Forelimb muscle (tissue), 1 donor: ENCODE measurements at places on chromosomes 3 and 15.

DNA sequence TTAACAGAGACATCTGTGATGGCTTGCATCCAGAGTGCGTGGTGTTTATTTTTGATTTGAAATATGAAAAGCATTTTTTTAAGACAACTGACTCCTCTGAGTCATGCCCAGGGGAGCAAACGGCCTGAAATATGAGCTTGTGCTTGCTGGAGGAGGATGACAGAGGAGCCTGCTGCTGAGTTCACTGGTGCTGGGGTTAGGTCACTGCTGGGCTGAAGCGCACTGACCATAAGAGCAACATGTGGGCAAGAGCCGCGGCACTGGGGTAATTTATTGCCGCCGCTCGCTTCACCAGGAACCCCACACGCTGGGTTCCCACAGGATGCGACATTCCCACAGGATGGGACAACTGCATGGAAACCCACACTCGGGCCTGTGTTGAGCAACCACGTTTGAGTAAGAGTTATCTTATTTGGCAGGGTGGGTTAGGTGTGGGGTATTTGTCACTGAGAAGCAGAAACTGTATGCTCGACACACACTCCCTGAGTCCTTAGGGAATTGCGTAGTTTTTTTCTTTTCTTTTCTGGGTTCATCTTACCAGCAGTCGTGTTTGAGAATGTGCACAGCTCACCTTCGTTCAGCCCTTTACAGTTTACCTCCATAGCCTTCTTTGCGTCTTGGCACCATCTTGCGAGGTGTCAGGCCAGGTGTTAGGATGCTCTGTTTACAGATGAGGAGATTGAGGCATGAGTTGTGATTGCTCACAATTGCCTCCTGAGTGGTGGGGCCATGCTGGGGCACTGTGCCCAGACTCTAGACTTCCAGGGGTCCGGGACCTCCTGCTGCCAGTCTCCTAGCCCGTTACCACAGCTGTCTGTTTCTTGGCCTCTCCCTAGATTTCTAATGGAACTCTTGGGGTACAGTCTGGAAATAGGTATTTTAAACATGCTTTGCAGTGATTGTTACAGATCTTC lies 60.4 kb downstream of the SMAD3 start:
- peak; percentile 91 for DNase-seq

GRCh38 chr3:158842976-158843375 lies 41.1 kb downstream of the MFSD1 start:
- DNase-seq, result no peak

DNA sequence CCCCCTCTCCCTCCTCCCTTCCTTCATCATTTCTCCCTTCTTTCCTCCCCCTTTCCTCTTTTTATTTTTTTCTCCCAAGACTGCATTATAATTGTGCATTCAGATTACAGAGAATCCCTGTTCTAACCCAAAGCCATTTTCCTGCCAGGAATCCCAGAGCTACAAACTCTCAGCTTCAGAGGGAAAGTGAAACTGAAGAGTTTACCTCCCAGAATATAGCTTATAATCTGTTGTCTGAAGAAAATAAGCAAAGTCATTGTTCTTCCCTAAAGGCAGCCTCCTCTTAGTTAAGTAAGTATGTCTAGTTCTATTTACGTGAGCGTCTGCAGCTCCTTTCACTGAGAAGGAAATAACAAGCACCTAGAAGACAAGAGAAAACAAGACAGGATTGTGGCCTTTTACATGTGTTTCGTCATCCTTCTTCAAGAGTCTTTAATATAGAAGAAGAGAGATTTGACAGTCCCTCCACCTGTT lies 97.2 kb downstream of the CHST2 start:
- no peak for DNase-seq

- no peak for DNase-seq
Measured at GRCh38 chr15:62209821-62210220, 44.7 kb upstream of the C2CD4B start.

DNA sequence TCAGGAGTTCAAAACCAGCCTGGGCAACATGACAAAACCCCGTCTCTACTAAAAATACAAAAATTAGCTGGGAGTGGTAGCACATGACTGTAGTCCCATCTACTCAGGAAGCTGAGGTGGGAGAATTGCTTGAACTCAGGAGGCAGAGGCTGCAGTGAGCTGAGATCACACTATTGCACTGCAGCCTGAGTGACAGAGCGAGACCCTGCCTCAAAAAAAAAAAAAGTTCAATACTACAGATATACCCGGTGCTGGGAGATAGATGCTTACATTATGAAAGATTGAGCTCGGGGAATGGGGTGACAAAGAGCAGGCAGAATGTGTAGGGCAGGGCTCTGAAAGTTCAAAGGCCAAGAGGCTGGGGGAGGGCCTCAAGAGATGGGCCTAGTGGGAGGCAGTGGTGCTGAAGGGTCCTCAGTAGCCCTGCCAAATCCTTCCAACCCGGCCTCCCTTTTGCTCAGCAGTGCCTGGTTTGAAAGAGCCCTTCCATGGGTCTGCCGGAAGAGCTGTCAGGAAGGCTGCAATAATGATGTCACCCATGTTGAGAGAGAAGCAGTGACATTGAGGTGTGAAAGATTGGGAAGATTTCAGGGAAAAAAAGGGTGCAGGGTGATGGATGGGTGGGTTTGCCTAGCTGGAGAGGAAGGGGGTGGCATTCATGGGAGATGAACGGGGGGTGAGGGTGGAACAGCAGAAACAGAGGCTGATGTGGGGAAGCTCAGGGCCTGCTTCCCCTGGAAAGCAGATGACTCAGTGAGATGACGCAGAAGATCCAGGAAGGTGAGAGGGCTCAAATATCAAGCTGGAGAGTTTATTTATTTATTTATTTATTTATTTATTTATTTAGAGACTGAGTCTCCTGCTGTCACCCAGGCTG lies 20.0 kb upstream of the IREB2 start:
- DNase-seq, result no peak

DNA sequence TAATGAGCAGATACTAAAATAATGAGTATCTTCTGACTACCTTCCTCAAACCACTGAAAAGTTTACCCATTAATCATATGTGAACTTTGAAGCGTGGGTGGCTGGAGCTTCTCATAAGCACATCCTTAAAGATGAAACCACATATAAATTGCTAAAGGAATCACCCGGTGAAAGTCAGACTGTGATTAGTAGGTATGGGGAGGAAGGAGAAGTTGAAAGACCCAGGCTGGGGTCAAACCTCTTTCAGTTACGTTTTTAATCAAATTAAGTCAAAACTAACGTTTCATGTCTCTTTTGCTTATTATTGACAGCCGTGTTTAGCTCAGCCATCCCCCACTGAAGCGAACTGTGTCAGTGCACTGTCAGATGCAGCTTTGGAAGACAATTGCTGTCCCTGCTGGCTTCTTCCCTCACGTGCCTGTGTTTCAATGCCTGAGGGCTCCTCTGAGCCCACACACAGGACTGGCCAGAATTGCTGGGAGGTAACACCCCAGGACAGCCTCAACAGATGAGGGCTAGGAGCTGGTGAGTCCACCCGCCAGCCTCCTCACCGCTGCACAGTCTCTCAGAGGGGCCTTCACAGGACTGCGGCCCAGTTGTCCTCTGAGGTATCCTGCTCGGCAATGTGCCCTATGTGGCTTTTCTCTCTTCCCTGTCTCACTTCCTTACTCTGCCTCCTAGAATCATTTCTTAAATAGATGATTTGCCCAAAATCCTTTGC lies 29.3 kb upstream of the SH3BP5 start:
- DNase-seq, result no peak

DNA sequence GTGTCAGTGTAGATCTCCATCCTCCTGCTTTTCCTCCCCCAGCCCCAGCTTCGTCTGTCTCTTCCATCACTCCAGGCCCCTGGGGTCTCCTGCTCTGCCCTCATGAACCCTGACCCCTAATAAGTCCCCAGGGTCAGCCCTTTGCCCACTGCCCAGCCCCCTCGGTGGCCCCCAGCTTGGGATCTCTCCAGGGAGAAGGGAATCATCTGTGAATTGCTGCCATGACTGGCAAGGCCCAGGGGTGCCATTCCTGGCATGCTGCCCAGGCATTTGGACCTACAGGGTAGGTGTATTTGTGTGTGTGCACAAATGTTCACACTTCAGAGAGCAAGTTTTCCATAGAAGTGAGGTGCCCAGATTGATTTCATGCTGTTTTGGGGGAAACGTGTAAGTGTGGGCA lies 5.9 kb upstream of the TBC1D21 start:
- DNase-seq, result no peak

GRCh38 chr3:113231827-113232253 lies 20.5 kb downstream of the BOC start:
- DNase-seq, result no peak

DNA sequence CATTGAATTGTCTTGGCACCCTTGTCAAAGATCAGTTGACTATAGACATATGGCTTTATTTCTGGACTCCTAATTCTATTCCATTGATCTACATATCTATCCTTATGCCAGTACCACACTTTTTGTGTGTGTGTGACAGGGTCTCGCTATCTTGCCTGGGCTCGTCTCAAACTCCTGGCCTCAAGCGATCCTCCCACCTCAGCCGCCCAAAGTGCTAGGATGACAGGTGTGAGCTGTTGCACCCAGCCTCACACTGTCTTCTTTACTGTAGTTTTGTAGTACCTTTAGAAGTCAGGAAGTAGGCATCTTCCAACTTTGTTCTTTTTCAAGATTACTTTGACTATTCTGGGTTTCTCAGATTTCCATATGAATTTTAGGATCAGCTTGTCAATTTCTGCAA lies 24.3 kb downstream of the CDAN1 start:
- DNase-seq, result no peak

GRCh38 chr15:92014281-92015030 lies 160.9 kb downstream of the SLCO3A1 start:
- no peak for DNase-seq

GRCh38 chr3:107425033-107425432 lies 47.8 kb downstream of the CCDC54 start:
- no peak for DNase-seq

GRCh38 chr15:69748131-69748530 lies 295.5 kb downstream of the RPLP1 start:
- no peak for DNase-seq

DNA sequence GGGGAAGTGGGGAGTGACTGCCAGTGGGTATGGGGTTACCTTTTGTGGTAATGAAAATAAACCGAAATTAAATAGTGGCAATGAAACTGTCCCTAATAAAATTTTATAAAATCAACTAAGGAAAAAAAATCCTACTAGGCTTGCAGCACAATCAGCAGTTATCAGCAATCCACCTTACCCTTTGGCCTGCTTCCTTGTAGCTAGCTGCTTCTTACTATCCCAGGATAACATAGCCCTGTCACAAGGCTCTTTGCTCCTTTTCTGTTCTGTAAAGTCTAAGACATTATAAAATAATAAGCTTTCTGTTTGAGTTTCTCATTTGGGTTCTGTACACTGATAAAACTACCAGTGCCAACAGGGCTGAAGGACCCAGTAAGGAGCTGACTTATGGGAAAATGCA lies 23.0 kb upstream of the CTXND1 start:
- DNase-seq, result no peak

DNA sequence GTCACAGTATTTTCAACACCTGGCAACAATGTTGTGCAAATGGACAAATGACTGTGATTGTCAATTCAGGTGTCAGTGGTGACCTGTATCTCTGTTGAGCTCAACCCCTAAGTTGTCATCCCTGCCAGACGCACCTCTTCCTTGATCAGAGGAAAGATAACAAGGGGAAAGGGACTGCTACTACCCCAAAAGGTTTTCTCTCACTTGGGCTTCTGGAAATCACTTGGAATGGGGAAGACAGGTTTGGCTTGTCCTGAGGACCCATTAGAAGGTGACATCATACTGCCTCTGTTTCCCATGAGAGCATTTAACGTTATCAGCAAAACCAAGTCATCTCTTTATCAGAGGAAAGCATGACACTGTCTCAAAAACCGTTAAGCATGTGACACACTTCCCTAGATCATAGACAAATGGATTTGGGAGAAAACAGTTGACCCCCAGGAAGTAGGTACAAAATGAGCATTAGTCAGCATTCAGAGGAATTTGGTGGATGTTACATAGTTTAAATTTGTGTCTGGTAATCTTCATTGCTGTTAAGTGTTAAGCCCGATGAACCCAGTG lies 769.5 kb downstream of the GRM7 start:
- DNase-seq, result no peak

GRCh38 chr15:36643551-36643950 lies 64.1 kb downstream of the CDIN1 start:
- no peak for DNase-seq

DNA sequence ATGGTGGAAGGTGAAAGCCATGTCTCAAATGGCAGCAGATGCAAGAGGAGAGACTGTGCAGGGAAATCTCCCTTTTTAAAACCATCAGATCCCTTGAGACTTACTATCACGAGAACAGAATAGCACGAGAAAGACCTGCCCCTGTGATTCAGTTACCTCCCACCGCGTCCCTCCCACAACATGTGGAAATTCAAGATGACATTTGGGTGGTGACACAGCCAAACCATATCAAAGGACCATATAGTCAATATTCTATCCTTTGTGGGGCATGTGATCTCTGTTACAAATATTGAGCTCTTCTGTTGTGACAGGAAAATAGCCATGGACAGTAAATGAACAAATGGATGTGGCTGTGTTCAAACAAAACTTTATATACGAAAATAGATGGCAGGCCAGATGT lies 77.2 kb upstream of the ACKR4 start:
- no peak for DNase-seq

- DNase-seq, result no peak
Measured at GRCh38 chr3:47909607-47910006, 106.6 kb downstream of the MAP4 start.

DNA sequence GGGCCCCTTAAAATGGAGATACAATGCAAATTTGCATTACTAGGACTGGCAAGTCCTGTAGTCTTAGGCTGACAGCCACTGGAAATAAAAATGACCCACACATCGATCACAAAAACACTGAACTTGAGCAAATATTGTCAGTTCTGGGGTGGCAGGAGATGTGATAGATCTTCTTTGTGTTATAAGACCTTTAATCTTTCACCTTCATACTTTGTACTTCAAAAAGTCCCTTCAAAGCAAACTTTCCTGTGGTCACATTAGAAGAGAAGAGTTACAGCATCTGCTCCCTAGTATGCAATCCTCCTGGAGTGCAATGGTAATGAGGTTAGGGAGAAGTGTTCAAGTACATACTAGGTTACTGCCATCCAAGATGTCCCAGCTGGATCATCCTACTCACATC lies 149.4 kb upstream of the KCNMB2 start:
- no peak for DNase-seq

GRCh38 chr3:122102191-122102935 lies 47.2 kb downstream of the CD86 start:
- no peak for DNase-seq

- DNase-seq, result no peak
Measured at GRCh38 chr15:60784483-60785254, 305.7 kb upstream of the ICE2 start.

DNA sequence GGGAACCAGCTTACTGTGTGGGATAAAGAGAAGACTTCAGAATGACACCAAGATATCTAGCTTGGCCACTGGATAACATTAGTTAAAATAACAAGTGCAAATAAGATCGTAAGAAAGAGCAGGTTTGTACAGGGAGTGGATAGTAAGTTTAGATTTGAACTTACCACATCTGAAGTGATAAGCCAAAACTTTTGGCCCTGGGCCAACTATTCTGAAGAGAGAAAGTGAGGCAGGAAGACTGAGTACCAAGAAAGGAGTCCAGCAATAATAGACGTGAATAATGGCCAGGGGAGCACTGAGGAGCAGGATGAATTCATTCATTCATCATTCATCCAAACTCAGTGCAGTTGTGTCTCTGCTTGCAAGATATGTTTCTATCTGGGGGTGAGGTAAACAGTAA lies 122.9 kb downstream of the PDE8A start:
- no peak for DNase-seq
